ENCODE measurements at places on chromosomes 16 and 17. TPM values are rescaled to one million over a fixed set of nuclear protein-coding genes. Genes with fewer than 3 reads are reported as not detected.
A peak's percentile ranks its signal among the peaks of the same experiment; 100 is the strongest.

DNA sequence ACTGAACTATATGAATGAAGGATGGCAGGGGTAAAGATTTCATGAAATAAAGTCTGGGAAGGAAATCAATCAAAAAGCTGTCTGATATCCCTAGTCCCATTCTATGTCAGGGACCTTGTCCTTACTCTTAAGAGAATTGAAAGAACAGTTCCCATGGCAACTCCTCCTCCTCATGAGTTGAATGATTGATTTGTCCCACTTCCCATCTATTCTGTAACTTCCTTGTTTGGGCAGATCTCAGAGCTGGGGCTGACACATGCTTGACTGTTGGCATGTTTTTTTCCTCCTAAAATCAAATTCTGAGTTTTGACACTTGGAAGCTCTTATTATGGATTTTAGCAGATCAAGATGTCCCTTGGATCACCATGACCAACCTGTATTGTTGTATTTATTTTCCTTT, 1138.6 kb upstream of the CDH8 start:
- H3K27ac ChIP-seq, result no peak overlapping the region
- no peak for DNase-seq
- no peaks in the 10 kb centered on the region for H3K36me3 ChIP-seq

Gene UNC13D
- 10.3 TPM for total RNA-seq

GRCh38 chr17:64732336-64733006, 70.4 kb upstream of the SMURF2 start:
- H3K36me3 ChIP-seq, result no peaks in the 10 kb centered on the region
- H3K27ac ChIP-seq, result peak overlapping the region; percentile 22
- no peak overlapping the region for H3K4me3 ChIP-seq

GRCh38 chr17:6162216-6162615, 92.0 kb downstream of the WSCD1 start:
- no peak for DNase-seq
- no peaks in the 10 kb centered on the region for H3K36me3 ChIP-seq
- H3K4me1 ChIP-seq, result no peaks in the 10 kb centered on the region
- H3K4me3 ChIP-seq, result no peak overlapping the region

DNA sequence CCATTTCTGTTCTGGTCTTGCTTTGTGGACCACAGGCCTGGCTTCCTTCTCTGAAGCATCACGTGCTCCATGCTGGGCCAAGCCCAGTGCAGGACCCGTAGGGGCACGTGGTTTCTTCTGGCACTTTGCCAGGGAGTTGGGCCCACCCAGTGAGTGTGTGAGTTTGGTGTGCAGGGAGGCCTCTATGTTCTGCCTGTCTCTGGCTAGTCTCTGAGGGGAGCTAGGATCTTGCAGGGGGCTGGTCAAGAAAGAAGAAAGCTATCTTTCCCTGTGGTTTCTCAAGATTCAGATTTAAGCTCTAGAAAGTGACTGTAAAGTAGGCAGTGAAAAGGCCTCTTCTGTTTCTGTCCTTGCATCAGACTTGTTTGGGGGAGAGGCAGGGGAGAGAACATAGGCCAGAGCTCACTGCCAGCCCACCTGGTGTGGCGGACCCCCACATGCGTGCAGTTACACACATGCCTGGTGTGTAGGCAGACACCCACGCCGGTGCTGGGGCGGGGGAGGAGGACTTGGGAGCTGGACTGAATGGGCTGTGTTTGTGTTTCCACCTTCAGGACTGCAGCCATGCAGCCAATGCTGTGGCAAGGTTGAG, 11.8 kb downstream of the LASP1 start:
- no peak overlapping the region for H3K4me3 ChIP-seq
- no peak overlapping the region for H3K27ac ChIP-seq
- H3K36me3 ChIP-seq, result peaks cover 7% of the 10 kb centered on the region
- no peaks in the 10 kb centered on the region for H3K27me3 ChIP-seq
- DNase-seq, result peak; percentile 83

DNA sequence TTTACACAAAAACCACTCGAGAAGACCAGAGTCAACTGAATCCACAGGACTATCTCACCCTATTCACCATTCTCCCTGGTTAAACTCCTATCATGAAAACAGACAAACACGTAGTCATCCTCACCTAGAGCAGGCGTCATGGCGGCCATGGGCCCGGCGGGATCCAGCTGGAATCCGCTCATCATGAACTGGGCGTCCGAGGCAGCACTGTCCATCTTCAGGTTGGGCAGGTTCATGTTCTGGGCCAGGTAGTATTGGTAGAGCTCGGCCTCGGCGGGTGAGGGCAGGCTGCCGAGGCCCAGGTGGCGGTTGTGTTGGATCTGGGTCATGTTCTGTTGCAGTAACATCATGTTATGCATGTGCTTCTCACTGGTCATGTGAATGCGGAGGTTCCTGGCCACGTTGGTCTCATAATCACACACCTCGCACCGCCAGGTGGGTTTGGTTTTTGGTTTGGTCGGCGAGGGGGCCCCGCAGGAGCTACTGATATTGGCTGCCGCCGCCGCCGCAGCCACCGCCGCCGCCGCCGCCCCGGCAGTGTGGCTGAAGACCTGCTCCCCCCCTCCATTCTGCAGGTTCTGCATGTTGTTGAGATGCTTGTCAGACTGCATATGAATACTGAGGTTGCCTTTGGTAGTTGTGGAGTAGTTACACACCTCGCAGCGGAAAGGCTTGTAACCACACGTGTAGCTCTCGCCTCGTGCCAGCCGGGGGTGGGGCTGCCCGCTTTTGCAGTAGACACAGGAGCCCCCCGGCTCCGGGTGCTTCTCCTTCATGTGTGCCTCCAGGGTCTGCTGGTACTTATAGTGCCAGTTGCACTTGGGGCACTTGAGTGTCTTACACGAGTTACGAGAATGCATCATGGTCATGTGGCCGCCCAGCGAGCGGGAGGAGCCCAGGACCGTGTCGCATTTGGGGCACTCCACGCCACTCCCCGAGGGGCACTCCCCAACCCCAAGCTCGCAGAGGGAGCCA, 90.3 kb downstream of the ZFHX3 start:
- no peak overlapping the region for H3K4me3 ChIP-seq
- no peaks in the 10 kb centered on the region for H3K4me1 ChIP-seq
- no peak for DNase-seq
- H3K27me3 ChIP-seq, result no peaks in the 10 kb centered on the region
- H3K27ac ChIP-seq, result no peak overlapping the region

DNA sequence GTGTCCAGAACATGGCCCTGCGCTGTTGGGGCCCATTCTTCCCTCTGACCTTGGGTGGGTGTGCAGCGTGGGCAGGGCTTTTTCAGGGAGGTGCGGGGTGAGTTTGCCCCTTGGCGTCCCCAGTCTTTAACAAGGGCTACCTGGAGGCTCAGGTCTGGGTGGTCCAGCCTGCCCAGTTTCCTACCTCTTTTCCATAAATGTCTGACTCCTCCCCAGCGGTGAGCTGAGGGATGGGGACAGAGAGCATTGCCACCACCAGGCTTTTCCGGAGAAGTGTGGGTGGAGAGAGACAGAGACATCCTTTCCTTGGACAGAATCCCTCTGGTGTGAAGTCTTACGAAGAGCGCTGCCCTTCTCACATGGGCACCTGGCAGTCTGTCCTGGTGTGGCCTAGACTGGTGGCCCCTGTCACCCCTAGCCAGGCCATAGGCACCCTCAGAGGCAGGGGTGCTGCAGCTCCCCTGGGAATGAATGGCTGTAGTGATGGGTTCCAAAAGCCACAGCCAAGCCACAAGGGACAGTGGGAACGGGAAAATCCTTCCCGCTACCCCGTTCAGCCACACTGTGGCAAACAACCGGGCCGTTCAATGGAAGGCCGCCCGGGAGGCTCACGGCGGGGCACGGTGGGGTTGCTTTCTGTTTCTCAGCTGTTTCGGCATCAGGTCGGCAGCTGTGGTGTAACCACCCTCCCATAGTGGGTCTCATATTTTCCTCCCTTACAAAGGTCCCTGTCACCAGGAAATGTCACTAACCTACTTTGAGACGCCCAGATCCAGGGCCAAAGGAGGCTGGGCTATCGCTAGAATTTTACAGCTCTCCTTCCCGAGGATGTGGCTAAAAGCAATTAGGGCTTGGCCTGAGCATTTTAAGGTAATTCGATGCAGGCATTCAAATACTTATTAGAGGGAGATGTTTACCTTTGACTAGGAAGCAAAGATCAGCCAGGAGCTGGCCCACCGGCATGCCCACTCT, 61.9 kb upstream of the GSE1 start:
- DNase-seq, result no peak
- H3K27ac ChIP-seq, result peak overlapping the region; percentile 50
- H3K36me3 ChIP-seq, result no peaks in the 10 kb centered on the region
- H3K27me3 ChIP-seq, result no peaks in the 10 kb centered on the region
- no peaks in the 10 kb centered on the region for H3K4me1 ChIP-seq
- H3K4me3 ChIP-seq, result no peak overlapping the region

Gene KRT32
- not detected for total RNA-seq

Gene NKD1
- total RNA-seq, result 3.5 TPM

- no peak overlapping the region for H3K27ac ChIP-seq
- H3K27me3 ChIP-seq, result no peaks in the 10 kb centered on the region
- DNase-seq, result no peak
- H3K4me3 ChIP-seq, result no peak overlapping the region
These were observed 1.7 kb upstream of the PPL start for GRCh38 chr16:4938683-4939030.

DNA sequence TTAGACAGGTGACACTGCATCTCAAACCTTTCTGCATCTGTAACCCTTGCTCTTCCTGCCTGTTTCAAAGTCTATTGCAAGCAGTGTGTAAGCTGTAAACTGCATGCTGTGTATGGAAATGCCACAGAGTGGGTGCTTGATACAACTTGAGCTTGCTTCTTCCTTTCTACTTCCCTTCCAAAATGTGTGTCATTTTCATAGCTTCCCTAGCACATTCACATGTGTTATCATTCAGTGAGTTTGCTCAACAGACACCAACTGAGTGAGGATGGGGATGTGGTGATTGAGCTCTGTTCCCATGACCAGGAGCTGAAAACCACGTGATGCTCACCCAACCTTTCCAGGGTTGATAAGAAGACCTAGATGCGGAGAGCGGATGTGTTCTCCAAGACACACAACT, 111.1 kb downstream of the VAT1L start:
- H3K36me3 ChIP-seq, result no peaks in the 10 kb centered on the region
- H3K27me3 ChIP-seq, result no peaks in the 10 kb centered on the region
- no peaks in the 10 kb centered on the region for H3K4me1 ChIP-seq

- H3K4me3 ChIP-seq, result no peak overlapping the region
- no peaks in the 10 kb centered on the region for H3K27me3 ChIP-seq
- H3K4me1 ChIP-seq, result no peaks in the 10 kb centered on the region
- no peak overlapping the region for H3K27ac ChIP-seq
- no peaks in the 10 kb centered on the region for H3K36me3 ChIP-seq
- DNase-seq, result no peak
These were observed 23.6 kb downstream of the DYNLRB2 start for GRCh38 chr16:80564394-80564793.

Gene SMIM5
- 54.9 TPM for total RNA-seq

Gene ITGB4
- 1.2 TPM for total RNA-seq

DNA sequence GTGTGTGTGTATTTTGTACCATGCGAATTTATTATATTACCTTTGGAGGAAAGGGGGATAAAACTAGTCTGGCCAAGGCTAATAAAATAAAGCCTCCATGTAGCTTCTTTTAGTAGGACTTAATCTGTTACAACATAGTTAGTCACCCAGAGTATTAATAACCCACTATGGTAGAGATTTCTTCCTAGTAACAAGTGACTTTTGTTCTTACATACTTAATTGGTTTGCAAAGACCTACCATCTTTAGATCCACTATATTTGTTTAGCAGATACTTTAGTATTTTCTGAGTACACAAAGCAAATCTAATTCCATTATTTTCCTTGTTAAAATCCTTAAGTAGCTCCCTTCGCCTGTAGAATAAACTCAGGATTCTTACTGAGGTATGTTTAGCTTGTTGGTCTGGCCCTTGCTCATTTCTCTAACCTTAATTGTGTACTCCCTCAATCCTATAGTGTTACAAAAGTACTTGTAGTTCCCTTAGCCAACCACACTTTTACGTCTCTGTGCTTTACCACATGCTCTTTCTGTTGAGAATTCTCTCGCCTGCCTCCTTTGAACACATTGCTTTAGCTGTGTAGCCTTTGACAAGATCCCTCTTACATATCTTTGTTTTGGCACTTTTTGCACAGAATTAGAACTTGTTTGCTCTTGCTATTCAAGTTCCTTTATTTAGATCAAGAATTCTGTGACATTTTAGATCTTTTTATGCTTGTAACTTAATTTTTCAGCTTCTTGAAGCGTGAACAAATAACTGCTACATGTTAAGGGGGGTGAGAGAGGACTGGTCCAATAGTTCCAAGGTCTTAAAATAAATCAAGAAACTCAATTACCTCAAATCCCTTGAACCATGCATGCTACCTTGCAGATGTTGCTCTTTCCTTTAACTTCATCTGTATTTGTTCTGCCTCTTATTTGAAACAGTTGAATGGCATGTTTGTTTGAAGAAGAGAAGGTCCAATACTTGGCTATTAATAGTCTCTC, 23.8 kb downstream of the CLTC start:
- no peak overlapping the region for H3K27ac ChIP-seq
- no peaks in the 10 kb centered on the region for H3K27me3 ChIP-seq
- no peak for DNase-seq
- H3K4me3 ChIP-seq, result no peak overlapping the region
- peaks cover 23% of the 10 kb centered on the region for H3K36me3 ChIP-seq

DNA sequence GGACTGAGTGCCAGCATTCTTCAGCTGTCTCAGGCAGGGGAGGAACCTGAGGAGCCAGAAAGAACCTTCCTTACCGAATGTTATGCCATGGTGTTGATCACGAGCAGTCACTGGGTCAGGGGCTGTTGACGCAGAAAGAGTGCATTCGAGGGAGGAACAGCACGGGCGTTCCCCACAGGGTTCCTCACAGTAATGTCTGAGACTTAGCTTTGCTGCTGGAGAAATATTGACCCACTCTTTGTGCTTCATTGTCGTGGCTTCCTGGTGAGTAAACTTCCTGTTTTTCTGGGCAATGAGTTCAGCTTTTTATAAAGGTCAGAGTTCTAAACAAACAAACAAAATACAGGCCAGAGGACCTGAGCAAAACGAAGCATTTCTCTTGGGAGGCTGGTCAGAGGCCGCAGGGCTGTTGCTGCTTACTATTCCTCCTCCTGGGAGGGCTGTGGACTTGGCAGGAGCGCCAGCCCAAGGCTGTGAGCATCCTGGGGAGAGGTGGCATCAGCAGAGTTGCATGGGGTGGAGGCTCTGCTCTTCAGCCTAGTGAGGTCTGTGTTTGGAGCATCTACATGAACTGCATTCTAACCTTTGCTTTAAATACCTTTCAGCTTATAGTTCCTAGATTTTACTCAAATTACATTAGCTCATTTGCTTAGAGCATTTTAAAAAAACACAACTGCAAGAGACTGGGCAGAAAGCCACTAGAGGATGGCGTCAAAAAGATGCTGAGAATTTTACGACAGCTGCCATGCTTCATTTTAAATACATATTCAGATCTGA, 143.1 kb upstream of the CACNG5 start:
- H3K36me3 ChIP-seq, result peaks cover 25% of the 10 kb centered on the region
- H3K27ac ChIP-seq, result peak overlapping the region; percentile 37
- H3K4me1 ChIP-seq, result peaks cover 4% of the 10 kb centered on the region
- H3K27me3 ChIP-seq, result no peaks in the 10 kb centered on the region
- no peak overlapping the region for H3K4me3 ChIP-seq

- no peak overlapping the region for H3K27ac ChIP-seq
- DNase-seq, result no peak
- no peak overlapping the region for H3K4me3 ChIP-seq
- no peaks in the 10 kb centered on the region for H3K27me3 ChIP-seq
- H3K4me1 ChIP-seq, result no peaks in the 10 kb centered on the region
These were observed 83.0 kb downstream of the CDC27 start for GRCh38 chr17:47106130-47106529.

Gene SLC16A6
- 0.92 TPM for total RNA-seq

Gene RNF222
- total RNA-seq, result not detected

- DNase-seq, result no peak
- no peaks in the 10 kb centered on the region for H3K27me3 ChIP-seq
- no peak overlapping the region for H3K4me3 ChIP-seq
- no peaks in the 10 kb centered on the region for H3K36me3 ChIP-seq
- peak overlapping the region; percentile 31 for H3K27ac ChIP-seq
These were observed 89.7 kb upstream of the CLEC18A start for GRCh38 chr16:69861292-69862030.
